ENCODE measurements at places on chromosomes 5 and 9. TPM values are rescaled to one million over a fixed set of nuclear protein-coding genes. Genes with fewer than 3 reads are reported as not detected.

IL5 gene
- not detected for polyA plus RNA-seq

MRPL41 gene
- polyA plus RNA-seq, result 28.5 TPM

TMEM171 gene
- 7.2 TPM for polyA plus RNA-seq

GDA gene
- polyA plus RNA-seq, result 0.55 TPM

HMCN2 gene
- 1.8 TPM for polyA plus RNA-seq
